ENCODE measurements at places on chromosomes 12 and 14.

DNA sequence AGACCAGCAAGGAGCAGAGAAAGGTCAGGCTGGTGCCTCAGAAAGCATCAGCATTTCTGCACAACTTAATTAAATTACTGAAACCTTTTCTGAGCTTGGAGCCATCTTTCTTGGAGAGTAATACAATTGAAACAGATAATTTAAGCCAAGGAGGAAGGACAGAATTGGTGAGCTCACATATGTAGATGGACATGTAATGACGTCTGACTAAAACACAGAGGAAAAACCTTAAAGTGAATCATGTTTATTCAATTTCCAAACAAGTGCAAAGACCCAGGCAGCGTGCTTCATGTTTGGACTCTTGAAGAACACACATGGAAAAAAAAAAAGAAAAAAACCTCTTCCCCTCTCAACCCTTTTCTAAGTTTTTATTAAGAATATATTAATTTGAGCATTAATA is 19.0 kb downstream of the SUSD6 start:
- no peak for DNase-seq

GRCh38 chr14:88929656-88930436 is 105.4 kb downstream of the TTC8 start:
- no peak for DNase-seq

DNA sequence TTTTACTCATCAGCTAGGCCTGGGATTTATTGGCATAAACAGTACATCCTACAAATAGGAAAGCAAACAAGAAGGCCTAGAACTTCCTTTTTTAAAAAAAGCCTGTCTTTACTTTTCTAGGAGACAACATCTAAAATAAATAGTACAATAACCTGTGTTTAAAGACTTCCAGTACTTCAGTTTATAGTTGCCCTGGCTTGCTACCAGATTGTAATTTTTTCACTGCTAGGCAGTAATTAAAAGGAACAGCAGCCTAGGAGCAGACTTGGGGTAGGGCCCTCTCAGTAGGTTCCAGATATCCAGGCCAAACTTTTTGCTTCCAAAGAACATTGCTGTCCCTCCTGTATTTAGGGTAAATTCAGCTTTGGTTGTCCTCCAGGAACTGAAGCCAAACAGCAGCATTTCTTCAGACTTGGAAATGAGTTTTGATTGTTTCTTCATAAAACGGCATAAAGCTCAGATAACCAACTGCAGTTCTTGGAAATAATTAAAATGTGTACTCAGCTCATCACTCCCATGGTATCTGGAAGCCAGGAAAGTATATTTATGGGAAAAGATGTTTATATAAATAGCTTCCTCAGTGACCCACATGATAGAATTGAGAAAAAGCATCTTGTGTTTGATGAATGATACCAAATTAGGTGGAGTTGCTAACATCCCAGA is 61.7 kb downstream of the PPP1R36 start:
- peak; percentile 52 for DNase-seq

GRCh38 chr12:117085318-117085947 is 13.8 kb downstream of the TESC start:
- DNase-seq = no peak

DNA sequence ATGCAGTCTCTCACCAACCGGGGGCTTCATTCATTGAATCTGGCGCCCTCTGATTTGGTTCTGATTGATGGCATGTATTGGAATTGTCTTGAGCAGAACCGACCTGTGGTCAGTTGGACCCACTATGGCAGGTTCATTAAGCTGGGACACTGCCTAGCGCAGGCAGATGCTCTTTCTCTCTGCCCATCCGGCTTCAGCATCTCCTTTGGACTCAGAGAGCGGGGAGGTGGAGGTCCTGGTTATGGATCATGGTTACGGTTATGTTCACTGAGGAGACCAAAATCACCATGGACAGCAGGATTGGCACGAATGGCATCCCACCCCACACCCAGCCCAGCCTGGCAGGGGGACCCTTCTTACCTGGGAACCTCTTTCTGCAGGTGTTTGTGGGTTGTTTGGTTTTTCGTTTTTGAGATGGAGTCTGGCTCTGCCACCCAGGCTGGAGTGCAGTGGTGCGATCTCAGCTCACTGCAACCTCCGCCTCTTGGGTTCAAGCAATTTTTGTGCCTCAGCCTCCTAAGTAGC is 16.4 kb upstream of the BCL7A start:
- DNase-seq = no peak

- DNase-seq = no peak
Measured at GRCh38 chr12:66500841-66501240, 178.0 kb downstream of the GRIP1 start.

- DNase-seq = no peak
Measured at GRCh38 chr14:65318636-65319506, 93.7 kb upstream of the FUT8 start.
